NCI-H748 treated with DMSO at 0.1 percent for 48 hours (cell line): ENCODE measurements at places on chromosomes 16 and 17.

- no peak for DNase-seq
Observed at GRCh38 chr17:81995463-81996231, 18.2 kb downstream of the ASPSCR1 start.

- DNase-seq: no peak
Observed at GRCh38 chr17:15883617-15884111, 61.3 kb upstream of the ADORA2B start.

GRCh38 chr16:24036614-24037013 lies 200.8 kb downstream of the PRKCB start:
- DNase-seq: peak; percentile 23

- DNase-seq: no peak
Observed at GRCh38 chr16:75488322-75488721, 6.9 kb downstream of the CHST6 start.

GRCh38 chr16:87918866-87919680 lies 17.3 kb downstream of the CA5A start:
- DNase-seq: no peak

DNA sequence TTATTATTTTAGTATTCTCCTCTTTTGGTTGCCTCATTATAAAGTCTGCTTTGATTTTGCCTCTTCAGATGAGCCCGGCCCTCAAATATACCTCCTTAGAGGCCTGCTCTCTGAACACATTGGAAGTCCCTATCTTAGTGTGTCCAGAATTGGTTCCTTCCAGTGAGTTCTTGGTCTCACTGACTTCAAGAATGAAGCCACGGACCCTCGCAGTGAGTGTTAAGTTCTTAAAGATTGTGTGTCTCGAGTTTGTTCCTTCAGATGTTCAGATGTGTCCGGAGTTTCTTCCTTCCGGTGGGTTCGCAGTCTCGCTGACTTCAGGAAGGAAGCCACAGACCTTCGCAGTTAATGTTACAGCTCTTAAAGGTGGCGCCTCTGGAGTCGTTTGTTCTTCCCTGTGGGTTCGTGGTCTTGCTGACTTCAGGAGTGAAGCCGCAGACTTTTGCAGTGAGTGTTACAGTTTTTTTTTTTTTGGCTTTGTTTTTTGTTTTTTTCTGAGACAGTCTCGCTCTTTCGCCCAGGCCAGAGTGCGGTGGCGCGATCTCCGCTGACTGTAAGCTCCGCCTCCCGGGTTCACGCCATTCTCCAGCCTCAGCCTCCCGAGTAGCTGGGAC lies 45.8 kb upstream of the NOS2 start:
- no peak for DNase-seq

GRCh38 chr16:83005653-83006160 lies 378.9 kb downstream of the CDH13 start:
- no peak for DNase-seq

- no peak for DNase-seq
Observed at GRCh38 chr17:51725185-51725584, 433.3 kb downstream of the CA10 start.

GRCh38 chr16:24973809-24974461 lies 41.2 kb downstream of the ARHGAP17 start:
- DNase-seq: no peak

- DNase-seq: no peak
Observed at GRCh38 chr16:63323055-63323454, 1286.8 kb upstream of the CDH8 start.

- DNase-seq: no peak
Observed at GRCh38 chr16:67230809-67231660, 4.1 kb downstream of the TMEM208 start.

- DNase-seq: peak; percentile 92
Observed at GRCh38 chr17:40903129-40903847, 18.2 kb upstream of the KRT20 start.

DNA sequence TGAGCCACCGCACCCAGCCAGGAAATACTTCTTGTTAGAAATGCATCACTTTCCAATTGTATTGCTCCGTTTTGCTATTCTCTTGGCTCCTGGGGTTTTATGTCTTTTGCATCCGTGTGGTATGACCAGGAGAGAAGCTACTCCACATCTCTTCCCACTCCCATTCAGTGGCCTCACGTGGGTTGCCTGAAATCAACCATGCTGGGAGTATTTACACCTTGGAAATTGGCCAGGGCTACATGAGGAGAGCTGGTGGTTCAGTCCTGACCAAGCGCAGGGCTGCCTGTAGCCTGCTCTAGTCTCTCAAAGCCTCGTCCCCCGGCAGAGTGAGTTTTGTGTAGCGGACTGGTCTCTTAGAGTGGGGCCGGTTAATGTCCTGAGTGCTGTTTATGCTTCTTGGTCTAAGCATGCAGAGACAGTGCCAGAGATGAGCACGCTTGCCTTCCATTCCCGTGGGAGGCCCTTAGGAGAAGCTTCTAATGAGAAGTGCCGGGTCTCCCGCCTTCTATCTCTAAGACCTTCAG lies 3.8 kb downstream of the WFDC1 start:
- no peak for DNase-seq

- no peak for DNase-seq
Observed at GRCh38 chr17:70059649-70060048, 15.4 kb upstream of the KCNJ16 start.
